ENCODE measurements at places on chromosomes 4 and X.

DNA sequence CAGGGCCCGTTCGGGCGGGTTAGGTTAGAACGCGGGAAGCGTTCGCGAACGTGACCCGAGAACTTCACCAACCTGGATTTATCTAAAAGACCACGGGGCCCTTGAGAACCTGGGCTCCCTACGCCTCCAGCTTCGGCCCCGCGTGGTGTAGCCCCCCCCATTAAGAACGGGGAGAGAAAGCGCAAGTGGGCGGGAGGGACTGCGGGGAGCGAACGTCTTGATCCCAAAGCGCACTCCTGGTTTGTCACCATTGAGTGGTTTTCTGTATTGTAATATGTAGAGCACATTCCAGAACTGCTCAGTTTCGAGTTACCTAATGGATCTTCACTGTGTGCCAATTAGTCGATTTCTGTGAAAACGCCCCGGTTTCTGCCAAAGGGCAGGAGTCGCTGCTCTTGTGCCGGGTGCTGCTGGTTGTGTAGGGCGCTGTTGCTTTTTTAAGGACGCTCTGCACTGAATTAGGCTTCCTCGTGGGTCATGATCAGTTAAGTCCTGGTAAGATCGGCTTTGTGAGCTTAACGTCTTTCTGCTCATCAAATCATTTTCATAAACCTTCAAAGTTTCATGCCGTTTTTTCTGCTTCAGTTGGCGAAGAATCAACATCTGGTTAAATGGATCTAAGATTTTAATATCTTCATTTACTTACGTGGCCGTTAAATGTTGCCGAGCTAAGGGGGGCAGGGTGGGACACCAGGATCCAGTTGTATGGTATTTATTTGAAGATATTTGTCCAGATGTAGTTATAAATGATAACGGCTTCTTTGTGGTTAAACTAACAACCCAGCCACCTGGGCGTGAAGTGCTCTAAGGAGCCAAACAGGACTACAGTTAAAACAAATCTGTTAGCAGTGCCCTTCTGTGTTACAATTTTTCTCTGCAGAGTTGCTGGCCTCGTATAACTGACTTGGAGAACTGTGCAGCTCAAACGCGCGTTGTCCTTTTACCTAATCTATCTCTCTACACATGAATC lies 809 bp downstream of the MND1 start:
- DNase-seq = peak; percentile 82

- DNase-seq = peak; percentile 58
Measured at GRCh38 chr4:106021737-106022410, 126.6 kb downstream of the NPNT start.

DNA sequence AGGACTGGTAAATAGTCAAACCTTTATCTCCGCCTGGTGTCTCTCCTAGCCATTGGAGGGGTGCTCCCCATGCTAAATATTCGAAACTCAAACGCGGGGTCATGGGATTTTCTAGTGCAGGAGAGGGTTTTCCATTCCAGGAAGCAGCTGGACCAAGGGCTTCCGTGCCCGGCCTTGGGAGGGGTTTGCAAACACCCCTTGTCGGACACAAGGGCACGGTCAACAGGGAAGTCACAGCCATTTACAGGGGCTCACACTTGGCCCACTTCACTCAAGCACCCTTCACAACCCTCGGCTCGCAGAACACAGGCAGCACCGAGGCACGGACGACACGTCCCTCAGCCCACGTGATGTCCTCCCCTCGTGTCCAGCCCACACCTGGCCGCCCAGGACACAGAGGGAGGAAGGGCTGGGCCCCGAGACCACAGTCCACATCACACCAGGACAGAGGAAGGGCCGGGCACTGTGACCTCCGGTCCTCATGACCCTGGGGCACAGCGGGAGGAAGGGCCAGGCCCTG lies 10.3 kb upstream of the PLCXD1 start:
- DNase-seq = no peak

DNA sequence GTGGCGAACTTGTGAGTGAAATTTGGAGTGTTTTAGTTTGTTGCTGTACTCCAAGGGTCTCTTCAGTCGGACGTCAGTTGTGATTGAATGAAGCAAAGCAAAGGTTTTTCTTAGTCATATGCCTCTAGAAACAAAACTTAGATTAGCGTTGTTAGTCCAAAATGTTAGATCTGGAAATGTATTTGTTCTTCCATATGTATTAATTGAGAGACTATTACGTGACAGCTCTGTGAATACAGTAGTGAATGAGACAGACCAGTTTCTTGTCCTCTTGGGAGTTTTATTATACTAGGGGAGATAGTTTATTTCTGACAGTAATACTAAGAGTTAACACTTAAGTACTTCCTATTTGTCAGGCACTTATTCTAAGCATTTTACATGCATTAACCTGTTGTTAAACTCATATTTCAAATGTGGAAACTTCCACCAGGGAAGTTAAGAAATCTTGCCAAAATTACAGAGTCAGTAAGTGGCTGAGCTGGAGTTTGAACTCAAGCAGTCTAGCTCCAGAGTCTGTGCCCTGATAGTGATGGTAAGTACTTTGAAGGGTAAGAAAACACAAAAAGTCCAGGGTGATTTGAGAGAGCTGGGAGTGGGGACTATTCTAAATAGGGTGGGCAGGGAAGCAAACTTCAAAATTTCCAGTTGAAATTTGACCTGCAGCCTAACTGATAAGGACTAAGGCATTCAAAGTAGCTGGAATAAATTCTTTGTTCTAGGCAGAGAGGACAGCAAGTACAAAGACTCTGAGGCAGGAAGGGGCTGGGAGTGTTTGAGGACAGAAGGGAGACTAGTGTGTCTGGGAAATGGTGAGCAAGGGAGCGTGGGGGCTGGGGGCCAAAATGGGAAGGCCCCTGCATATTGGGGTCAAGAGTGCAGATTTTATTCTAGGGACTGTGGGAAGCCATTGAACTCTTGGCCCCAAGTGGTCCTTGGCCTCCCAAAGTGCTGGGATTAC lies 17.0 kb downstream of the ADD1 start:
- DNase-seq = peak; percentile 59

GRCh38 chr4:8393593-8394038 lies 46.9 kb downstream of the ACOX3 start:
- peak; percentile 81 for DNase-seq

DNA sequence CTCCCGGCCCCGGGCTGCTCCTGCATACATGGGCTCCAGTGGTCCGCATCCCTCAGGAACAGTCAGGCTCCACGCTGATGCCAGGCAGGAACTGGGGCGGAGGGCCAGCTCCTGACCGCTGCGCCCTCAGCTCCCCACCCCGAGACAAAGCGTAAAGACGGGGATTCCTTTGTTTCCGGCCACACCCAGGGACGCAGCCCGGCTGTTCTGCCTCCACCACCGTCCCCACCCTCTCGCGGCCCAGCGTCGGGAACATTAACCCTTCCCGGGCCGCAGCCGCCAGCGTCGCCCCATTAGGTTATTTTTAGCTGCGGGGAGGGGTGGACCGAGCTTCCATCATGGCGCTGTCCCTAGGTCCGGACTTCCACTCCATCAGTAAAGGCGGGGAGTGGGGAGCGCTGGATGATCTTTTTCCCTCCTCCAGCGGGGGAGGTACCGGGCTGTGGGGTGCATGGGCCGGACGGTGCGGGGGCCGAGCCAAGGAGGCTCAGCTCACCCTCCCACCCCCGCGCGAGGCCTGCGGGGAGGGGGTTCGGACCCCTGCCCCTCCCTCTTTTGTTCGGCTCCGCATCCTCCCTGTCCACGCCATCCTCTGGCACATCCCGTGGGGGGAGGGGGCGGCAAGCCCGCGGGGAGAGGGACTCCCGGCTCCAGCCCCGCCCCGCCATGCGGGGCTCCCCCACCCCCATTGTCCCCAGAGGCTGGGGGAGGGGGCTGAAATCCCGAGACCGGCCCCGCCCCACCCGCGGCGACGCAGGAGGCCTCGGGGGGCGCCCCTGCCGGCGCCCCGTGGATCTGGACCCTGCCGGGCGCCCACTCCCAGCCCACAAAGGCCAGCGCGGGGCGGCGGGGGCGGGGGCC lies 5.3 kb downstream of the CRMP1 start:
- DNase-seq = peak; percentile 72

Data from islet precursor cell (in vitro differentiated cells).